ENCODE measurements at places on chromosomes 4 and X.

GRCh38 chr4:89682808-89683207, 154.2 kb downstream of the SNCA start:
- no peak for DNase-seq

- DNase-seq = no peak
Measured at GRCh38 chrX:112734290-112734689, 54.6 kb upstream of the LHFPL1 start.

- no peak for DNase-seq
Measured at GRCh38 chrX:136623396-136623795, 24.6 kb upstream of the CD40LG start.

DNA sequence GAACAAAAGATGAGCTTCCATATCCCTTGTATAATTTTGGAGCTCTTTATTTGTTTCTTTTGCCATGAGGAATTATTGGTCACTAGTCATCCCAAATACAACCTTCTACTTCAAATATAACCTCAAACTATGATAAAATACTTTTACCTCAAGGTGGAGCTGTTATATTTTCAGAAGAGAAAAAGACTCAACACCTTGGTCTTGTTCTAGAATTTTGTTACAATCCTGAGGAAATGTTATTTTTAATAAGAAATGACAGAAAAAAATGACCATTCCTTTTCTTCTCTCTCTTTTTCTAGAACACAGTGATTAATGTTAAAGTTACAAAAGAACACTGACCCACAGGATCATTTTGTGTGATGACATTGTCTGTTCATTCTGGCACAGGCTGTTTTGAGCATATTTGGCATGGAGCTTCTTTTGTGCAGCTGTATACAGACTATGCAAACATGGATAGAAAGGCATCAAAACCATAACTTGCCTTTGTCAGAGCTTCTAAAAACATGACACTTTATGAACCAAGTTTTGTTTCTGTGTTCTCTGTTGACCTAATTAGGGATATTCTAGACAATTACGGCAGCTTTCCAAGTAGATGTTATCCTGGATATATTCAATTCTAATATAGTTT, 159.6 kb upstream of the CTSO start:
- no peak for DNase-seq

- DNase-seq = no peak
Measured at GRCh38 chr4:186557061-186557460, 1.7 kb upstream of the MTNR1A start.

DNA sequence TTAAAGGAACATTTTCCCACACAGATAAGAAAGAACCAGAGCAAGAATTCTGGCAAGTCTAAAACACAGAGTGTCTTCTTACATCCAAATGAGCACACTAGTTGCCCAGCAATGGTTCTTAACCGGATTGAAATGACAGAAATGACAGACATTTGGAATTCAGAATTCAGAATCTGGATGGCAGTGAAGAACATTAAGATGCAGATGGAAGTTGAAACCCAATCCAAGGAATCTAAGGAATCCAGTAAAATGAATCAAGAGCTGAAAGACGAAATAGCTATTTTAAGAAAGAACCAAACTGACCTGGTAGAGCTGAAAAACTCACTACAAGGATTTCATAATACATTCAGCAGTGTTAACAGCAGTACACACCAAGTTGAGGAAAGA, 21.5 kb downstream of the ANAPC10 start:
- no peak for DNase-seq

- DNase-seq = no peak
Measured at GRCh38 chr4:17134565-17134964, 236.1 kb upstream of the LDB2 start.

DNA sequence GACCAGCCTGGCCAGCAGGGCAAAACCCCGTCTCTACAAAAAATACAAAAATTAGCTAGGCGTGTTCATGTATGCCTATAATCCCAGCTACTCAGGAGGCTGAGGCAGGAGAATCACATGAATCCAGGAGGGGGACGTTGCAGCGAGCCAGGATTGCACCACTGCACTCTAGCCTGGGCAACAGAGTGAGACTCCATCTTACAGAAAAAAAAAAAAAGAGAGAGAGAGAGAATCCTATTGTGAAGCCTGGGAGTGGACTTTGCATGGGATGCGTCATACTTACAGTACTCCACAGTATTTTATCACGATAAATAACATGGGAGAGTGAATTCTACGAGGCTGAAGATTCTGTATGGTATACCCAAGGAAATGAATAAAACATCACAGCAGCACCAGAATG, 139.6 kb downstream of the AASDH start:
- no peak for DNase-seq

- no peak for DNase-seq
Measured at GRCh38 chr4:15197005-15197404, 194.7 kb downstream of the CPEB2 start.

GRCh38 chr4:56817840-56818491, 3.5 kb downstream of the SPINK2 start:
- no peak for DNase-seq

DNA sequence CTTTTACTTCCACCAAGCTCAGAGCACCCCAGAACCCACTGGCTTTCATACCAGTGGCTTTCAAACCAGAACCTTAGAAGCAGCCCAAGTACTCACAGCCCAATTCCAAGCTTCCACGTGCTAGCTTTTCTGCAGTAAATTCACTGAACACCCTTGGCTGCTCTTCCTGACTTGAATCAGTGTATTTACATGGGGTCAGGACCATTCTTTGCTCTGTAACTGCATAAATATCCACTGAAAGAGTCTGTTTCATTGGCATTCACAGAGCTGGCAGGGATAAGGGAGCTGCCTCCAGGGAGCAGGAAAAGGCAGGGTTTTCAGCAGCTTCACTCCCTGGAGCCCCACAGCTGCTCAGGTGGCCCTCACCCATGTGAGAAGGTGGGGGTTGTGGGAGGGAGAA, 43.8 kb downstream of the RAI2 start:
- DNase-seq = no peak

DNA sequence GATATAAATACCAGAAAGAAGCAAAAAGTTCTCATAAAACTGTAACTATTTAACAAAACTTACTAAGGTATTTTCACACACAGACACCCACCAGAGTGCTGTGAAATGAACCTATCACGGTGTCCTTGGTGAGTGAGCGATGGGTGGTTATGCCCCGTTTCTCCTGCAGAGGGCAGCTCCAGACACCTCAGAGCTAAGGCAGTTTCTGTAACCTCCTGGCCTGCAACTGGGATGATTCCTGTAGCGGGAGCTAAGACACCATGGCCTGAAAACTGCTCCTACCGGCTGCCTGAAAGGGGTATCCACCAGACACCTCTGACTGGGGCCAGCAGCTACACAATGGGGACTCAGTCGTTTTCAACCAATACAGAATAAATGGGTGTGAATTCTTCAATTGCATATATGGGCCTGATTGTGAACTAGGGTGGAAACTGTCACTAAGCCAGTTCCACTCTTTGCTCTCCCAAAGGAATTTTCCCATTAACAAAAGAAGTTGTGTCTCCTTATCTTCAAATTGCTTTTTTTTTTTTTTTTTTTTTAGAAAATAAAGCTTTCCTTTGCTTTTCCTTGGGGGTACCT, 2375.8 kb upstream of the TENM3 start:
- no peak for DNase-seq

DNA sequence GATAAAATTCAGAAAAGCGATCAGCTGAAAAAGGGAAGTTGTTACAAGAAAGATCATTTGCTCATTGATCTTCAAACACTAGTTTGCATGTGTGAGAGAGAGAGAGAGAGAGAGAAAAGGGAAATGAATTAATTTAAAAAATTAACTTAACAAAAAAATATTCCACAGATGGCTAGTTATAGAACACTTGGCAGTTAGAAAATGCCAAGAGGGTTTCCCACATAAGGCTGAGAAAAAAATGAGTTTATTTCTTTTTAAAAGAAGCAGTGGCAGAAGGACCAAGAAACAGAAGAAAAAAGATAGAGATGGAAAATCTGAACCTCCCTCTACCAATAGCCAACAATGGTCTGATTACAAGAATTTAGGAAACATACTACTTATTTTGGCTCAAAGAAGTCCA, 47.1 kb downstream of the FGF13 start:
- no peak for DNase-seq

GRCh38 chr4:122772986-122773385, 40.5 kb downstream of the BBS12 start:
- no peak for DNase-seq

DNA sequence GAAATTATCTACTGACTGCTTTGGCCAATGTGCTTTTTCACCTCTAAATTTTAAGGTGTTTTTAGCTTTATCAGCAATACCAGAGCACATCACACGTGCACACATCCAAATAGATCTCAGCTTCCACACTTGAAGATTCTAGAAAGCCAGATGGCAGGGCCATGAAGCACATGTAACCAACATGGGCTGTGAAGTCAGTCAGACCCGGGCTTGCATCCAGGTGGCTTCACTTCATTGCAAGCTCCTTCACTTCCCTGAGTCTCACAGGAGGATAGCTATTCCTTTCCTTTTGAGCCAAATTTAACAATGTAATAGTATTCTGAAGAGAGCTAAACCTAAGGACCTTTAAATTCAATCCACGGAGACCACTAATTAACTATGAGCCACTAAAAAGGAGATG, 86.5 kb downstream of the SH3RF1 start:
- no peak for DNase-seq

- no peak for DNase-seq
Measured at GRCh38 chr4:163566257-163566796, 71.8 kb downstream of the TMA16 start.

DNA sequence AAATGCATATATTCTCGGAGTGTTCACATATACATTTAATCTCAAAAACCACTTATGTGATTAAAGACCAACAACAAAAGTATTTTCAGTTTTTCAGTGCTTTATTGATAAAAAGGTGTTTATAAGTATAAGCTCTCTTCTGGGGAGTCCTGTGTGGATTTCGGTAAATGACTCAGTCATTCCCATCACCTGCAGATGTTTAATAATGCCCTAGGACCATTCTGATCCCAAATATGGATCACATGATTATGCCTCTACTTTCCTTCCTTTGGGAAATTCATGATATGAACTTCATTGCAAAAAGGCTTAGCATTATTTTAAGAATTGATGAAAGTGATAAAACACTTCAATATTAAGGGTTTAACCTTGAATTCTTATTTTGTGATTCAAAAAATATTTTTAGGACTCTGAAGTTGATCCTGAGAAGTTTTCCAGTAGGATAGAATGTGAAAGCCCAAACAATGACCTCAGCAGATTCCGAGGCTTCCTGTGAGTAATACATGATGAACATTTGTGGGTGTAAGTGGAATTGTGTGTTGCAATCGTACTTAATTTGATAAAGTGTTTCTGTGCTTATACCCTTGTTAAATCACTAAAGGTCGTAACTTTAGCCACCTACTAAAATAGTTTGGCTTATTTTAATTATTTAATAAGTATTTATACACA, 40.2 kb downstream of the ATP10D start:
- DNase-seq = no peak

GRCh38 chrX:154327038-154327820, 31.6 kb downstream of the TKTL1 start:
- peak; percentile 51 for DNase-seq

- DNase-seq = no peak
Measured at GRCh38 chrX:129719268-129719667, 19.5 kb upstream of the XPNPEP2 start.

- no peak for DNase-seq
Measured at GRCh38 chr4:24067367-24068193, 177.7 kb upstream of the PPARGC1A start.

- DNase-seq = peak; percentile 17
Measured at GRCh38 chrX:21374994-21375707, 933 bp downstream of the CNKSR2 start.

DNA sequence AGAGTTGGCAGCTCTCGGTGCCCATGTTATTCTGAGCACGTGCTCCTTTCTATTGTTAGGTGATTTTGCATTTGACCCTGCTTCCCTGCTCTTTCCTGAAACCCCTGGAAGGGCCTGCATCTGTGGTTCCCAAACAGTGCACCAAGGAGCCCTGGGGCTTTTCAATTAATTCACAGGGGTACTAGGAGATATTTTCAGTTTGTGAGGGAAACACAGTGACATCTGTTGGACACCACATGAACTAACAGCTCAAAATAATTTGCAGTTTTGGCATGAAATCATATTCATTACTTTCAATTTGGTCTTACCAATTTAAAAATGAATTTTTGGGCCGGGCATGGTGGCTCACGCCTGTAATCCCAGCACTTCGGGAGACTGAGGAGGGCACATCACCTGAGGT, 156.6 kb downstream of the GATB start:
- no peak for DNase-seq

- DNase-seq = no peak
Measured at GRCh38 chr4:110515676-110516075, 39.7 kb downstream of the ENPEP start.

All from mucosa of descending colon (tissue), 3 donors.